ENCODE measurements at places on chromosomes 12 and 14.

DNA sequence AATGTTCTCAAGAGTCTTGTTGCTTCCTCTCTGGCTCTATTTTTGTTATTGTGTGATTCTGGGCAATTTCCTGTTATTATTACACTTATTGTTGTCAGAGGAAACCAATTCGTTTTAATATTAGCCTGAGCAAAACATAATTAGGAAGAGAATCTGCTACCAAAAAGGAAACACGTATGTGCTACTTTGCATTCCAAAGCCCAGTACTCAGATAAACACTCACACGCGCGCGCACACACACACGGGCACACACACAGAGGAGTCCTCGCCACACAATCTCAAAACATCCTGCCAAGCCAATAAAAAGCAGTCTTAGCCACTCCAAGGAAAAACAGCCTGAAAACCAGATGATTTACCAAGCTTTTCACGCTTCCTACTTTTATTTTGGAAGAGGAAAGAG is 400.7 kb downstream of the NUAK1 start:
- no peak for DNase-seq

DNA sequence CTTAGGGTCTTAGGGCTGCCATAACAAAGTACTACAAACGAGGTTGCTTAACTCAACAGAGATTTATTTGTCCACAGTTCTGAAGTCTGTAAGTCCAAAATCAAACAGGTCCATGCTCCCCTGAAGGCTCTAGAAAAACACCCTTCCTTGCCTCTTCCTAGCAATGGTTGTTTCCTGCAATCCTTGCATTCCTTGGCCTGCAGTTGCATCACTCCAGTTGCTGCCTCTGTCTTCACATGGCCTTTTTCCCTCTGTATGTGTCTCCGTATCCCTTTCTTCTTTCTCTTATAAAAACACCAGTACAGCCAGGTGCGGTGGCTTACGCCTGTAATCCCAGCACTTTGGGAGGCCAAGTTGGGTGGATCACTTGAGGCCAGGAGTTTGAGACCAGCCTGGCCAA is 17.4 kb downstream of the KCNMB4 start:
- no peak for DNase-seq

GRCh38 chr14:39946807-39947206 is 514.6 kb upstream of the FBXO33 start:
- no peak for DNase-seq

DNA sequence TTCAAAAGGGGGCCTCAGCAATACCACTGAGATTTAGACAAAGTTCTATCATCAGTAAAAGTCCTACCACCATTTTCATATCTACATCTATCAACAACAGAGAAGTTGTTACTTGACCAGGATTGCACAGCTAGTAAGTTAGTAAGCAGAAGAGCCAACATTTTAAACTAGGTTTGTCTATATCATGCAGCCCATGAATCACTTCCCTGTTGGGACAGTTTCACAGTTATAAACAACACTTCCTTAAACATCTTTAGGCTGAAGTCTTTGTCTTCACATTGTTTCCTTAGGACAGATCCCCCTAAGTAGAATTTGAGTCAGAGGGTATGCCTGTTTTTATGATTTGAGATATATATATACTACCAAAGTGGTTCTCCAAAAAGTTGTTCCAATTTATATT is 68.5 kb downstream of the DAO start:
- DNase-seq: no peak

- DNase-seq: no peak
Observed at GRCh38 chr12:109910254-109910968, 10.3 kb downstream of the TCHP start.

DNA sequence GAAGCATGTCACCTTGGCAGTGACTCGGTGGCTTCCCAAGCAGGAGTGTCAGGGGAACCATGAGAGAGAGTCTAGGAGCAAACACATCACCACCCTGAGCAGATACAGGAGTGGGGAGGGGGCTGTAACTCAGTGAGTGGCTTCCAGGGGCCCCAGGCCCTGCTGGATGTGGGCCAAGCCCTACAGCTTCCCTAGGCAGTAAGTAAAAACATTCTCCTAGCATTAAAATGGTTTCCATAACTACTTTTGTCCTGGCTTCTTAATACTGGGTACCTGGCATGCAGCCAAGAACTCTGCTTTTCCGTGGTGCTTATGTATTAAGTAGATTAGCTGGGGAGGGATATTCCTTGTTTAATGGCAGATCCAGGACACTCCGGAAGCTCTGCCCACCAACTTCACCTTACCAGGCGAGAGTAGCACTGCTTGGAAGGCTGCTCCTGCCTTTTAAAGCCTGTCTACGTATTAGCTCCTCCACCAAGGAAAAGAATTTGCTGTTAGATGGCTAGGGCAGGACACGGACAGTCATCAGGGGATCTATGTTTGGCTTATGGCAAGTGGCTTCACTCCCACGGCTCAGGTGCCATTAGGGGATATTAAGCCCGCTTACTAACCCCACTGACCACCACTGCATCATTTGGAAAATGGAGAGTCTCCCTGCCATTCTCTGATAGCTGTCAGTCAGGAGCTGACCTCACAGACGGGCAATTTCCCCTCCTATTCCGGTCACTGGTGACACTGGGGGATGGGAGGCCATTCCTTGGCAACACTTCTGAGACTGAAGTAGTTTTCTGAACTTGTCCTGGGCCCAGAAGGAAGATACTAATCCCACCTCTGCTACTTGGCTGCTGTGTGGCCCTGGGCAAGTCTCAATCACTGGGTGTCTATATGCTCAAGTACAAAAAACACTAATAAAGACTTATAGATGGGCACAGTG is 22.8 kb downstream of the OTUB2 start:
- DNase-seq: peak; percentile 82

- no peak for DNase-seq
Observed at GRCh38 chr12:94670075-94670474, 19.7 kb upstream of the TMCC3 start.

DNA sequence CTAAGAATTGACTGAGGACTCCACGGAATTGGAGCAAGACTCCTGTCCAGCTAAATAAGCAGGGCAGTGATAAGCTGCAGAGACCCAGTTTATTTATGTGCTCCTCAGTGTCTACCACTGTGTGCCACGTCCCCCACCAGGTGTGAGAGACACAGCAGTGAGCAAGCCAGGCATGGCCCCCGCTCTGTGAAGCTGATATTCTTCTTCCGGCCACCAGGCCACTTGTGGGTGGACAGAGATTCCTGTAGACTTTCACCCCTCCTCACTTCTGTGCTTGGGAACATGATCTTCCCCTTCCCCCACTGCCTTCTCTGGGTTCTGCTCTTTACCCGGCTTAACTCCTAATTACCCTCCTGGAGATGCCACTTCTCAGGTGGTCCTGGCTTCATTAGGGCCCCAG is 21.3 kb downstream of the BRAP start:
- no peak for DNase-seq

GRCh38 chr12:6606331-6607131 is 648 bp downstream of the CHD4 start:
- no peak for DNase-seq

GRCh38 chr12:109356577-109356976 is 8.9 kb downstream of the MYO1H start:
- no peak for DNase-seq

DNA sequence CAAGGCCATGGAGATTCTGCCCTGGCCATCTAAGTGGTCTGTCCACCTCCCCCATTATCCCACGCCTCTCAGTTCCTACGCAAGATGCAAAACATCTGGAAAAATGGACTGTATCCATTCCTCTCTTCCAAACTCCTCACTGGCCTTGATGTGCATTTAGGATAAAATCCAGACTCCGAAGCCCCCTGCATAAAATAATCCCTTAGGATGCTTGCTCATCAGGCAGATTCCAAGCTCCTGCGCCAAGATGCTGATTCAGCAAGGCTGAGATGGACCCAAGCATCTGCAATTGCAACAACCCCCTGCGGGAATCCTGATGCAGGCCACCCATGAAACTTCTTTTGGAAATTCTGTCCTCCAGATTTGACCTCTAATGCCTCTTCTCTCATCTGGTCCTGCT is 81.6 kb downstream of the SPRING1 start:
- DNase-seq: no peak

DNA sequence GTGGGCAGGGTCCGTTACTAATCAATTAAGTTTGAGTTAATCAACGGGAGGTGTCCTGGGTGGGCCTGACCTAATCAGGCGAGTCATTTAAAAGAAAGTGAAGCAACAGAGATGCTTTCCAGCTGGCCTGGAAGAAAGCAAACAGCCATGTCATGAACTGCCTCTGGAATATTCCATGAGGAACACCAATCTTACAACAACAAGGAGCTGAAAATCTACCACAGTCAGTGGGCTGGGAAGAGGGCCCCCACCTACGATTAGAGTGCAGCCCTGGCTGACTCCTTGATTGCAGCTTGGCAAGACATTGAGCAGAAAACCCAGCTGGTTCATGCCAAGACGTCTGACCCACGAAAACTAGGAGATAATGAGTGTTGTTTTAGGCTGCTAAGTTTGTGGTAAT is 56.2 kb downstream of the SSPN start:
- no peak for DNase-seq

DNA sequence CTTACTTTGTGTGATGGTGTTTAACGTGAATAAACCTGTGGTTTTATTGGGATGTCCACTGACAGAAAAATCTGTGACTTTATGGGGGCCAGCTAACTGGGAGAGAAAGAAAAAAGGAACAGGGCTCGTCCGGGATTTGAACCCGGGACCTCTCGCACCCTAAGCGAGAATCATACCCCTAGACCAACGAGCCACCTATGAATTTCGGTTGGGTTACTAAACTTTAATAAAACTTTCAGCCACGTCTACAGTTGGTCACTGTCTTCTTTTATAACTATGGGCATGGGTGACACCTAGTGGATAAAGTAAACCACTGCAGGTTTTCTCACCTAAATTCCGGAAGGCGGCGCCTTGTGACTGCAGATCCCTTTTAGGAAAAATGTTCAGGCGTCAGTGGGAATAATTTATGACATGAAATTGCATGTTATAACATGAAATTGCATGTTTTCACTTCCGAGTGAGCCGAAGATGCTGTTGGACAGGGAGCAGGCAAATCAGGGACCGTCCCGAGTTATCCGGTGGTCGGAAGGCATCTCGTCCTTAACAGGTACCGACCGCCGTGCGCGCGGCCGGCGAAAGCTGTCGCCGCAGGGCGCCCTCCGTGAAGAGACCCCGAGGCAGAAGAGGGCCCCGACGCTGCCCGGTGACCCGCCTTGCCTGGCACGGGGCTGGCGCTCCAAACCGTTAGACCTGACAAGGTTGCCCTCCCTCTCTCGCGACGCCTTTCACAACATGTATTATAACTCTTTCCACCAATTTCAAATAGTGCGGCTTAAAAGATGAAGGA is 18.2 kb upstream of the RNASE12 start:
- peak; percentile 74 for DNase-seq

GRCh38 chr14:65263177-65263788 is 149.2 kb upstream of the FUT8 start:
- DNase-seq: no peak

GRCh38 chr12:74424778-74425177 is 112.9 kb upstream of the ATXN7L3B start:
- no peak for DNase-seq

DNA sequence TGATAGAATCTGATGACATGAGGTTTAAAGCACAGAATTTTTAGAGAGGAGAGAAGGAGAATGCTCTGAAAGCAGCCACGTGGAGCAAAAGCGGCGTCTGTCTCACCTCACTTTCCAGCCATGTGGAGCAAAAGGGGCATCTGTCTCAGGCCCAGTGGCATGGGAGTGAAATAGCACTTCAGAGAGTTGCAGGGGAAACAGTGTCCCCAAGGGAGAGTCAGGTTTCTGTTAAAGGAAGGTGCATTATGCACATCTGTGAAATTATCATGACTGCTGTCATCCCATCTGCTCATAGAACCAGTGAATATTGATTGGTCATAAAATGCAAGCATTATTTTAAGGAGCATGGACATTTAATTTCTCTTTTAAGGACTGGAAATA is 124.0 kb downstream of the BICD1 start:
- DNase-seq: no peak

DNA sequence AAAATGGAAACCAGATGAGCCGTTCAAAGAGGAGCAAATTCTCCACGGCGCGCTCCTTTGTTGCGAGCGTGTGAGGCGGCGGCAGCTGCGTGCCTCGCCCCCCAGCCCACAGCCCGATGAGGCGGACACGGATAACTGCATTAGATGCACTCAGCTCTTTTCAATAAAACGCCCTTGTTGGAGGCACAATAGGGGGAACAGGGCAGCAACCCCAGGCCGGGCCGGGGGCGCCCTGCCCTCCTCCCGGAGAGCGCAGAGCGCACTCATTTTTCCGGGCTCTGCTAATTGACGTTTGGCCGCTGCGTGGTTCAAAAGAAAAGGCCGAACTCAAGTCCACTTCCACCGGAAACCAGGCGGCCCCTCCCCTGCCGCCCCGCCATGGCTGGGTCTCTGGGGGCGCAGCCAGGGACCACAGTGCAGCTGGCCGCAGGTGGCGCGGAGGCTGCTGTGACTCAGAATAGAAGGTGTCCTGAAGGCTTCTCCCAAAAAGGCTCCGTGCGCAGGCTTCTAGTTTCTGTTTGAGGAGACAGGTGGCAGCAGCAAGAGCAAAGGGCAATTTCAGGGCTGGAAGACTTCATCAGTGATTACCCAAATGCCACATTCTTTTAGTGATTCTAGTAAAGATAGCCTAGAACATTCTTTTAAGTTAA is 29.0 kb upstream of the SMOC1 start:
- no peak for DNase-seq
